WTC11 (cell line): ENCODE measurements at places on chromosomes 7 and 10. TPM values are rescaled to one million over a fixed set of nuclear protein-coding genes. Genes with fewer than 3 reads are reported as not detected.
A peak's percentile ranks its signal among the peaks of the same experiment; 100 is the strongest.

- no peak for DNase-seq
These were observed 49.6 kb downstream of the SYPL1 start for GRCh38 chr7:106062521-106062931.

Gene IFIT2
- 0.07 to 0.15 TPM (median 0.14 TPM) in 3 replicates for total RNA-seq

- no peak for DNase-seq
These were observed 39.4 kb upstream of the ZNF107 start for GRCh38 chr7:64626557-64626956.

DNA sequence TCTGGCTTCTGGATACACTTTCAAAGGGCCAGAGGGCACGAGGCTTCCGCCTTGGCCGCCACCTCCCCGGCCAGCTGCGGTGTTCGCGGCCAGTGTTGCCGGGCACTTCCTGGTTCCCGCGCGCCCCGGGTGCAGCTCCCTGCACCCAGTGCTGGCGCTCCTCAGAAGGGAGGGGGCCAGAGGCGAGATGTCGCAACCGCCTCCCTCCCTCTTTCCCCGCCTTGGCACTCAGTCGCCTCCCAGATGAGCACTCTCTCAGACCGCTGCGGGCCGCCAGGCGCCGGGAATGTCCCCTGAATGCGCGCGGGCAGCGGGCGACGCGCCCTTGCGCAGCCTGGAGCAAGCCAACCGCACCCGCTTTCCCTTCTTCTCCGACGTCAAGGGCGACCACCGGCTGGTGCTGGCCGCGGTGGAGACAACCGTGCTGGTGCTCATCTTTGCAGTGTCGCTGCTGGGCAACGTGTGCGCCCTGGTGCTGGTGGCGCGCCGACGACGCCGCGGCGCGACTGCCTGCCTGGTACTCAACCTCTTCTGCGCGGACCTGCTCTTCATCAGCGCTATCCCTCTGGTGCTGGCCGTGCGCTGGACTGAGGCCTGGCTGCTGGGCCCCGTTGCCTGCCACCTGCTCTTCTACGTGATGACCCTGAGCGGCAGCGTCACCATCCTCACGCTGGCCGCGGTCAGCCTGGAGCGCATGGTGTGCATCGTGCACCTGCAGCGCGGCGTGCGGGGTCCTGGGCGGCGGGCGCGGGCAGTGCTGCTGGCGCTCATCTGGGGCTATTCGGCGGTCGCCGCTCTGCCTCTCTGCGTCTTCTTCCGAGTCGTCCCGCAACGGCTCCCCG lies at the start of gene FFAR4:
Gene FFAR4 (plus strand): TSS at position 231 of the 842 bp plus-strand sequence. CDS start 56 bp downstream, at position 287.
- DNase-seq, result peak; percentile 62

DNA sequence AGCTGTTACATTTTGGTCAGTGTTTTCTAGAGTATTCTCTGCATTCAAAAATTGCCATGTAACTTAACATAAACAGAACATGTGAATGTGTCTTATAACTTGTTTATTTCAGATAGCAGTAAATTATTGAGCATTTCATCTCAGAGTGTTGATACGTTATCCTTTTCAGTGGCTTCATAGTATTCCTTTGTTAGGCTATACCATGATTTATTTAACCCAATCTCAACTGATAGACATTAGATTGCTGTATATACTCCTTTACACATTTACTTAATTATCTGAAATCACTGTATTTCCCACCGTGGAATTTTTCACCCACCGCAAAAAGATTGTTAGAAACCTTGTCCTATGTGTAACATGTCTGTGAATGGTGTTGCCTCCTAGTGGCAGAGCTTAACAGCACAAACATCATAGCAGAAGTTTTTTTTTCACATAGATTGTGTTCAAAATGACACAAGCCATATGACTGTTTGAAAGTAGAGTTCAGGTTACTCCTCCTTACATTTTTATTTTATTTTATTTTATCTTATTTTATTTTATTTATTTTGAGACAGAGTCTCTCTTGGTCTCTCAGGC lies 21.4 kb downstream of the SLF2 start:
- no peak for DNase-seq

Gene TRIL
- total RNA-seq, result 3.0 to 4.6 TPM (median 4.3 TPM) in 3 replicates

GRCh38 chr7:35553519-35553918 lies 141.4 kb downstream of the HERPUD2 start:
- DNase-seq, result no peak

DNA sequence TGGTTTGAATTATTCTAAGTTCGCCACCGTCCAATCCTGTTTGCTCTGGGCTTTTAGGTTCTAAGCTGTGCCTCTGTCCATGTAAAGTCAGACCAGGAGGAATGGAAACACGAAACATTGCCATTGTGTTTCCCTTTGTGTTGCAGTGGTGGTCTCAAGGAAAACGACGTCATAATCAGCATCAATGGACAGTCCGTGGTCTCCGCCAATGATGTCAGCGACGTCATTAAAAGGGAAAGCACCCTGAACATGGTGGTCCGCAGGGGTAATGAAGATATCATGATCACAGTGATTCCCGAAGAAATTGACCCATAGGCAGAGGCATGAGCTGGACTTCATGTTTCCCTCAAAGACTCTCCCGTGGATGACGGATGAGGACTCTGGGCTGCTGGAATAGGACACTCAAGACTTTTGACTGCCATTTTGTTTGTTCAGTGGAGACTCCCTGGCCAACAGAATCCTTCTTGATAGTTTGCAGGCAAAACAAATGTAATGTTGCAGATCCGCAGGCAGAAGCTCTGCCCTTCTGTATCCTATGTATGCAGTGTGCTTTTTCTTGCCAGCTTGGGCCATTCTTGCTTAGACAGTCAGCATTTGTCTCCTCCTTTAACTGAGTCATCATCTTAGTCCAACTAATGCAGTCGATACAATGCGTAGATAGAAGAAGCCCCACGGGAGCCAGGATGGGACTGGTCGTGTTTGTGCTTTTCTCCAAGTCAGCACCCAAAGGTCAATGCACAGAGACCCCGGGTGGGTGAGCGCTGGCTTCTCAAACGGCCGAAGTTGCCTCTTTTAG lies 46.3 kb upstream of the DMBT1 start:
- no peak for DNase-seq

Gene HOXA2
- total RNA-seq, result not detected in 3 replicates
